Stimulated activated CD8-positive, alpha-beta memory T cell treated with anti-CD3 and anti-CD28 coated beads, Interleukin-4, amount 100 ng/mL, for 4 hours (primary cell): ENCODE measurements at places on chromosomes 3 and 15.

DNA sequence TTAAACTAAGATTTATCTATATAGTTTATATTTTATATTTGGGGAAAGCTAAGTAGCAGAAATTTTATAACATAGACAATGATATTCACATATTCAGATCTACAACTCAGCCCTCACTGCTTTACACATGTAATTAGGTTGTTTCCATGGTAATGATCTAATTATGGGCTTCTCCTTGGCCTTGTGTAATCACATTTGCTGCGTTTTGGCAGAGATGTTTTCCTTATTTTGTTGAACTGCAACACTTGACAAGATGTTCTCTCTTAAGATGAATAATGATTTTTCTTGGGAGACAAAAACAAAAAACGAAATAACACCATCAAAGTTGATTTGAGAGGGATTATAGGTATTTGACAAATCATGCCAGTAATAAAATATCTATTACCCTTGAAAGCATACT lies 635.6 kb upstream of the TBL1XR1 start:
- no peak for DNase-seq

DNA sequence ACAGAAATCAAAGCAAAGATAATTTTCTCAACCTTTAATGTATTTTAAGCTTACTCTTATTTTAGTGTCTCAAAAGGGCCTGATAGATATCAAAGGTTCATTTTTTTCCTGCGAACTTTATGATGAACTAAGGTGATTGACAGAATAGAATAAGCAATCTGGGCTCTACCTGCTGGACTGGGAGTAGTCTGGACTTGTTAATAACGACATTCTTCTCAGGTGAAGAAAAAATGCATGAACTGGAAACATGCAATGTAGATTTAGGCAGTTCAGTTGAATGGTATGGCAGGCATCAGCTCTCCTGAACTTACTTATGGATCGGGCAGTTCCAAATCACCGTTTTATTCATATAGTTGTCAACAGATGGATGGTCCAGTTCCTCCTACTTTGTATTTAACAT lies 189.7 kb upstream of the ZBTB20 start:
- DNase-seq = no peak

DNA sequence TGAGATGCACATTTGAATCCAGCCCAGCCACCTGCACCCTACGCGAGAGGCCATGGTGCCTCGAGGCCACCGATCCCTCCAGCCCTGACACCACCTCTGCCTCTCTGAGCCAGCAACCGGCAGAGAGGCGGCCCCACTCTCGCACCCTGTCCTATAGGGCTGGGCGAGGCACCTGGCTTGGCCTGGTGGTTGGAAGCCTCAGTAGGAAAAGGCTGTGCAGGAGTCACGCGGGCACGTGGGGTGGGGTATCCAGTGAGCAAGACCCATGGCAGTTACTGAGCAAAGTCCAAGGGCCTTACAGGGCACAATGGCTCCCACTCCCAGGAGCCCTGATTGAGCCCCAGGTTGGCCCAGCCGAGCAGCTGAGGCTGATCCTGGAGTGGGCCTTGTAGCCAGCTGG lies 12.4 kb upstream of the DUSP7 start:
- DNase-seq = no peak

GRCh38 chr3:28308196-28308595 lies 40.3 kb upstream of the ZCWPW2 start:
- no peak for DNase-seq

GRCh38 chr3:42613462-42613861 lies 13.0 kb downstream of the NKTR start:
- DNase-seq = no peak
